ENCODE measurements at places on chromosomes 1 and 21. TPM values are rescaled to one million over a fixed set of nuclear protein-coding genes. Genes with fewer than 3 reads are reported as not detected.

MYBPH gene
- not detected for total RNA-seq

LRRN2 gene
- 5.0 TPM for total RNA-seq

PSRC1 gene
- 102 TPM for total RNA-seq

ST6GALNAC3 gene
- total RNA-seq, result 19.4 TPM

EPHA10 gene
- 0.77 TPM for total RNA-seq

GBP6 gene
- not detected for total RNA-seq

TMEM61 gene
- not detected for total RNA-seq

CLDN17 gene
- not detected for total RNA-seq

LCE1E gene
- not detected for total RNA-seq

FAM72A gene
- 11.2 TPM for total RNA-seq
